ENCODE measurements at places on chromosomes 2 and 18.

- DNase-seq: no peak
Measured at GRCh38 chr2:53210538-53210937, 557.1 kb upstream of the CHAC2 start.

DNA sequence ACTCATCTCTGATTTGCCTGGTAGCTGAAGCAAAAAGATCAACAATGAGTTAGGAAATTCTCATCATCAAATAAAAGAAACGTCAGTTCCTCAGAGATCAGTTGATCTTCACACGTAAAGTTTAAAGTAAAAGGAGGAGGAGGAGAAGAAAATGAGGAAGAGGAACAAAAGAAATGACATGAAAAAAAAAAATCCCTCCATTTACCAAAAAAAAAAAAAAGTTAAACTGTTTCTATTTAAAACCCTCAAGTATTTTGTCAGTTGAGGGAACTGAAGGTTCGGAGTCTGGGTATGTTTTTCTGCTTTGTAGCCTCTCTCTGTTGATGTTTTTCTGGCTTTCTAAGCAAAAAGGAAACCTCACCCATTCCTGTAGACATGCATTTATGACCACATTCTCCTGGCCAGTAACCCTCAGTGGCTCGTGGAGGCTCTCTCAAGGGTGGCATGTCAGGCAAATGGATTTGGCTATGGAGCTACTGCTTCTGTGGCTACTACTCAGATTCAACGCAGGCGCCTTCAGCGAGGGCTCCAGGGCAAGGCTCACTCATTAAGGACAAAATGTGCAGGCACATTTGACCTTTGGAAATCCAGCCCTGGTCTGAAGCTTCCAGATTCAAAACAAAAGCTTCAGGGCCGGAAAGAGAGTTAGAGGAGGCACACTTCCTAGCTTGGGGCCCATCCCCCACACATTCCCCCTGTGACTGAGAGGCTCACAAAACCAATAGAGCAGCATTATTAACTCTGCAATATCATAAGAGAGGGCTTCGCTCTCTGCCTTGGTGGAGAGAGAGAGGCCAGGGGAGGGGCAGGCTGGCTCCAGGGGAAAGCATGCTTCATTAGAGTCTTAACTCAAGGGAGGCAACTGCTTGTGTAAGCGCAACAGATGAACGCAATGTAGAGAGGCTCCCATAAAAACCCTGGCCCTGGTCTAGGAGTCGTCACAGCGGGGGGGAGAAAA lies 22.3 kb downstream of the KLF7 start:
- DNase-seq: peak; percentile 83

GRCh38 chr2:20515290-20516220 lies 68.7 kb downstream of the RHOB start:
- DNase-seq: no peak

DNA sequence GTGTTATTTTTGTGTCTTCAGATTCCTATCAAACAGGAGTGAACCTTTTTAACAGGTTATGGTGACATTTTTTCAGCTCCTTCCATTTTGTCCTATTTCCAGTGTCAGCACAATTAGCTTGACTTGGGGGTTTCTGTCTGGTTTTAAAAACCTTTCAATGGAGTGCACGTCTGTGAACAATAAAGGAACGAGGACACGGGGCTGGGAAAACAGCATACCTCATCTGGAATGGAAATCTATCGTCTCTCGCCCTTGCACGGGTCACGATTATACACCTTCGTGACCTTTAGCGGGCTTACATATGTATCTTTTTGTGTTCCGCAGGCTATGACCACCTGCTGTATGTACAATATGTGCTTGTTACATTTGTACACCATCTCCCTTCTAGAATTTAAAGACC lies 2.3 kb upstream of the ZNF532 start:
- no peak for DNase-seq

DNA sequence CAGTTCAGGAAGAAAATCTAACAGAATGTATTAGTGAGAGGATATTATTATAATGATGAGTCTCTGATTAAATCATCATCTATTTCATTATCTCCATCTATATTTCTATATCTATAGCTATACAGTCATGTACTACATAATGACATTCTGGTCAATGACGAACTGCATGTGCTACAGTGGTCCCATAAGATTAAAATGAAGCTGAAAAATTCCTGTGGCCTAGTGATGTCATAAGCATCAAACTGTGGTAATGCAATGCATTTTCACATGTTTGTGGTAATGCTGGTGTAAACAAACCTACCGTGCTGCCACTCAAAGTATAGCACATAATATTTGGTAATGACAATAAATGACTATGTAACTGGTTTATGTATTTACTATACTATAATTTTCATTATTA lies 1127.9 kb upstream of the CHAC2 start:
- no peak for DNase-seq

GRCh38 chr18:79856119-79857007 lies 58.6 kb downstream of the KCNG2 start:
- no peak for DNase-seq

- DNase-seq: no peak
Measured at GRCh38 chr2:71600555-71600954, 147.2 kb downstream of the DYSF start.

Measured in inflammatory macrophage treated with lipopolysaccharide for 4 hours (primary cell).